ENCODE measurements at places on chromosomes 1 and 21.

DNA sequence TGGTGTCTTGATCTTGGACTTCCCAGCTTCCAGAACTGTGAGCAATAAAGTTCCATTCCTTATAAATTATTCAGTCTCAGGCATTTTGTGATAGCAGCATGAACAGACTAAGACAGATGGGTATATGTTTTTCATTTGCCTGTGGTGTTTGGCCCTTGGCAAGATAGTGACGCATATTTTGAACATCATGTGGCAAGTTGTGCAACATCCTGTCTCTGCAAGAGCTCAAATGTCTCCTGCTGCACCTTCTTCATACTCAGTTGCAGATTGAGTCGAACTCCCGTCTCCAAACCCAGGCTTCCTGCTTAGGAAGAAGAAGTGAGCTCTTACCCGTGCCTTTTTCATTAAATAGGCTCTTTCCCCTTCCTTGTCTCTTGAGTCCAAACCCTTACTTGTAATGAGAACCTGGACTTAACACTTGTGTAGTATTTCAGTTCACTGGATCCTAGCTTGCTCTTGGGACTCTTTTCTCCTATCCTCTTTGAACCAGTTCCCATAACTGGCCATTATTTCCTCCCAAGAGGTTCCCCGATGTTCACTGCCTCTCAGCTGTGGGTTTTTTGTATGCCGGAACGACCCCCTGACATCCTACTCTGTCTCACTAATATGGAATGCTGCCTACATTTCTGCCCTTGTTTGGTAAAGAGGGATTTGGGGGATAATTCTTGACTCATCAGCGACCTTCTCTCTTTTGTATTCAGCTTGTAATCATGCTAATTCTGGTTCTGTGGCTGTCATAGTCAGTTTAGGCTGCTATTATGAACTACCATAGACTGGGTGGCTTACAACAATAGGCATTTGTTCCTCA is 125.0 kb upstream of the KCNK2 start:
- DNase-seq = no peak

- no peak for DNase-seq
Observed at GRCh38 chr1:71028981-71029380, 18.6 kb downstream of the PTGER3 start.

- DNase-seq = no peak
Observed at GRCh38 chr21:44429894-44430293, 25.4 kb upstream of the LRRC3 start.

- no peak for DNase-seq
Observed at GRCh38 chr1:100448366-100448765, 89.6 kb upstream of the GPR88 start.

GRCh38 chr1:167185974-167186657 is 34.6 kb upstream of the POU2F1 start:
- DNase-seq = no peak

DNA sequence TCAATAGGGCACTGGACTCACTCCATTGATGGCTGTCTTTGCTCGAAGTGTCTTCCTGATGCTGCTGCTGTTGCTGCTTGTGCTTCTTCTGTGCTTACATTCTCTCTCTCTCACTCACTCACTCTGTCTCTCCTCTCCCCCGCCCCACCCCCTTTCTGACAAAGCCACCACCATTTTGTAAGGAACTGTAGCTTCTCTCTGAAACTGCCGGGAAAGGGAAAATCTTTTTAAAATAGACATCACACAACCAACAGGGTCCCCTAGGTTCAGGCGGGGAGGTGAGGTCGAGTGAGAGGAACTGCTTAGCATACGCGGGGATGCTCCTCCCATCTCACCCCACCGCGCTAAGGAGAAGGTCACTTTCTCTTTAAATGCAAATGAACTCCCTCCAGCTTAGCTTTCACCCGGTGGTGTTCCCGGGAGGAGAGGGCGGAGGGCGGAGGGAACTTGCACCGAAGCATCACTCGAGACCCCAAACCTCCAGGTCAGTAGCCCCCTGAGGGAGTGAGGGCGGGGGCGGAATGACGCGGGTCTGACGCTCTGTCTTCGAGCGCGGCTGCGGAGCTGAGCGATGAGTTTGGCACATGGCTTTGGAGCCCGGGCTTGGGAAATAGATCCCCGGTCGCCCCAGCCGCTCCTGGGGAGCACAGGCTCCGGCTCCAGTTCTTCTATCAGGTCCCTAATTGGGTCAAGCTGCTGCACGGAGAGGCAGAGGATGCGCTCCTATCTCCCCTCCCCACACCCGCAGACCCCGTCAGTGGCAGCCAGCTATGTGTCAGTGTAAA is at the start of gene CCDC28B:
Gene CCDC28B, plus strand, starts transcription at position 370 of the 785 bp plus-strand sequence. CDS start 1,341 bp downstream, outside the sequence.
- peak; percentile 34 for DNase-seq

- DNase-seq = no peak
Observed at GRCh38 chr21:34122047-34122446, 48.7 kb downstream of the MRPS6 start.

DNA sequence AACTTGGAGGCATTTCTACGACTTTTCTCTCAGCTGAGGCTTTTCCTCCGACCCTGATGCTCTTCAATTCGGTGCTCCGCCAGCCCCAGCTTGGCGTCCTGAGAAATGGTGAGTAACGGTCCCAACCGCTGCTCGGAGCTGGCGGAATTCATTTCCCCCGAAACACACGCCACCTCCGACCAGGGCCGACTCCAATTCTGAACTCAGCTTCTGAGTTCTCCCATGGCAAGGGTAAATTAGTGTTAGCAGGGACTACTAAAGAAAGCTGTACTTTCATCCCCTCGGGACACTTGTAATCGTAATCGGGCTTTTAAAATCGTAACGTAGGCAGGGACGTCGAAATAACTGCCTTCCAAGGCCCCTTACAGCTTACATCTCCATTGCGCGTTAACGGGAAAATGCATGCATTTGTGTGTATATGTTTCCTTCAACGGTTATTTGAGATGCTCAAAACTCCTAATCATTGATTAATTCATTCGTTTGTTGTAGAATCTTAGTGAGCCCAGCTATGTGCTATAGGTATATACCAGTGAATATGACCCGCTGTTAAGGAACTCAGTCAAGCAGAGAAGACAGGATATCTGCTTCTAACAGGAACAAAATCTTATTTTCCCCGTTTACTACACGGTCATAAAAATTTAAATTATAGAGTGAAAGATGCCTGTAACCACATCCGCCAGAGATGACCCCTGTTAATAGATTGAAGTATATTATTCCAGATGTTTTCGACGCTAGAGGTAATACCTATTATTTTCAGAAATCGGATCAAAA is 472 bp downstream of the DTL start:
- DNase-seq = no peak

DNA sequence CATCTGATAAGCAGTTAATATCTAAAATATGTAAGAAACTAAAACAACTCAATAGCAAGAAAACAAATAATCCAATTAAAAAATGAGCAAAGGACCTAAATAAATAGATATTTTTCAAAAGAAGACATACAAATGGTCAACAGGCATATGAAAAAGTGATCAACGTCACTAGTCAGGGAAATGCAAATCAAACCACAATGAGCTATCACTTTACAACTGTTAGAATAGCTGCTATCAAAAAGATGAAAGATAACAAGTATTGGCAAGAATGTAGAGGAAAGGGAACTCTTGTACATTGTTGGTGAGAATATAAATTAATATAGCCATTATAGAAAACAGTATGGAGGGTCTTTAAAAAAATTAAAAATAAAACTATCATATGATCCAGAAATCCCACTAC is 40.7 kb upstream of the NEK7 start:
- no peak for DNase-seq

DNA sequence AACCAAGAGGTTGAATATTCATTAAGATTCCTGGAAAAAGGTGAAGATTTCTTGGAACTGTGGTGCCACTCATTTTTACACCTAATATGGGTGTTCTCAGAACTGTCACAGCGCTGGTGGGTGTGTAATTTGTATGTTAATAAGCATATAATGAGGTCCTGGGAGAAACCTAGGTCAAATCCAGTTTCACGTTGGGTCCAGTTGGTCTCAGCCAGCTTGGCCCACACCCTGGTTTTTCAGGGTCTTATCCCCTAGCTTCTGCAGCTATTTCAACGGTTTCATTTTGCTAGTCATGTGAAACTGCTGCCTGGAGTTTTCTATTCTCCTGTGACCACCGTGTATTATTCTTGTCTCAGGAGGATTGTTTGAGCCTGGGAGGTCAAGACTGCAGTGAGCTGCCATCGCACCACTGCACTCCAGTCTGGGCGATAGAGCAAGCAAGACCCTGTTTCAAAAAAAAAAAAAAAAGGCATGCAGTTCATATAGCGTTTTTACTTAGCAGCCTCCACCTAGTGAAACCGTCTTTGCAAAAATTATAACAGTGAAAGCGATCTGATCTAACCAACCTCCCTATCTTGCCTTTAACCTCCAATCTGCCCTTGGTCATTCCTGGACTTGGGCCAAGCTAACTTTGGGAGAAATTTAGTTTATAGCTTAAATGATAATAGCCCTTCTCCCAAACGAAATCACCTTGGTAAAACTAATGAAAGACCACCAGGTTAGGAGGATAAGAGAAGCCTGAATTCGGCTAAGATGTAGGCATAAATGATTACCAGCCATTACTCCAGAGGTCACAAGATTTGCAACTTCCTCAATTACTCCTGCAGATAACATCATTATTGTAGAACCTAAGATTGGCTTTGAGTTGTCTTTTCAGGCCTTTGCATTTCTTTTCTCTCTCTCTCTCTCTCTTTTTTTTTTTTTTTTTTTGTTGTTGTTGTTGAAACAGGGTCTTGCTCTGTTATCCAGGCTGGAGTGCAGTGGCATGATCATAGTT is 44.0 kb downstream of the PTAFR start:
- DNase-seq = no peak

- no peak for DNase-seq
Observed at GRCh38 chr1:180217006-180217405, 13.1 kb upstream of the LHX4 start.

GRCh38 chr1:158793604-158794003 is 12.6 kb upstream of the OR6N2 start:
- DNase-seq = no peak

- DNase-seq = no peak
Observed at GRCh38 chr1:245301162-245301580, 146.4 kb downstream of the KIF26B start.

GRCh38 chr1:84763912-84764680 is 73.8 kb upstream of the SSX2IP start:
- DNase-seq = no peak

- DNase-seq = no peak
Observed at GRCh38 chr1:52366517-52366827, 467 bp upstream of the CC2D1B start.

DNA sequence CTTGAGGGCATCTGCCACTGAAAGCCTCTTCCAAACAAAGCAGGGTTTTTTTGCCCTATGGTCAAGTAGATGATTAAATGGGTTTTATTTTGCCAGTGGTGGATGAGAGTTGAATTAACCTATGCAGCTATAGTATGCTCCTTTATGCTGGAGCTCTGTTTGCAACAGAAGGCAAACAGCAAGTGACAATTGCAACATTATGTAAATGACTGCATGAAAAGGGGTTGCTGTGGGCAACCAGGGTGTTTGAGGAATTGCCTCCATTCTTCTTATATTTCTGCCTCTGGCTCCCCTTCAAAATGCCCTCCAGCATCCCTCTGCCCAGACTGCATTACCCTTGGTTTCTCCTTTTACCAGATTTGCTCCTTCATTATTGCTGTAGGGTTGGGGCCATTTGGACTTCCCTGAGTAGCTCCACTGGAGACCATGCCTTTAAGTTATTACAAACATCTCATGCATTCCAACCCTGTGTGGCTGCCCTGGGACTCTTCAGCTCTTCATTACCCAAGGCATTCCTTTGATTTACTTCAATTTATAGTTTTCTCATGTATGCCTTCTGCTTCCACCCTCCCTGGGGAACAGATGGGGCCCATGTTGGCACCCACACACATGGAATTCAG is 398.4 kb downstream of the PRDM2 start:
- no peak for DNase-seq

DNA sequence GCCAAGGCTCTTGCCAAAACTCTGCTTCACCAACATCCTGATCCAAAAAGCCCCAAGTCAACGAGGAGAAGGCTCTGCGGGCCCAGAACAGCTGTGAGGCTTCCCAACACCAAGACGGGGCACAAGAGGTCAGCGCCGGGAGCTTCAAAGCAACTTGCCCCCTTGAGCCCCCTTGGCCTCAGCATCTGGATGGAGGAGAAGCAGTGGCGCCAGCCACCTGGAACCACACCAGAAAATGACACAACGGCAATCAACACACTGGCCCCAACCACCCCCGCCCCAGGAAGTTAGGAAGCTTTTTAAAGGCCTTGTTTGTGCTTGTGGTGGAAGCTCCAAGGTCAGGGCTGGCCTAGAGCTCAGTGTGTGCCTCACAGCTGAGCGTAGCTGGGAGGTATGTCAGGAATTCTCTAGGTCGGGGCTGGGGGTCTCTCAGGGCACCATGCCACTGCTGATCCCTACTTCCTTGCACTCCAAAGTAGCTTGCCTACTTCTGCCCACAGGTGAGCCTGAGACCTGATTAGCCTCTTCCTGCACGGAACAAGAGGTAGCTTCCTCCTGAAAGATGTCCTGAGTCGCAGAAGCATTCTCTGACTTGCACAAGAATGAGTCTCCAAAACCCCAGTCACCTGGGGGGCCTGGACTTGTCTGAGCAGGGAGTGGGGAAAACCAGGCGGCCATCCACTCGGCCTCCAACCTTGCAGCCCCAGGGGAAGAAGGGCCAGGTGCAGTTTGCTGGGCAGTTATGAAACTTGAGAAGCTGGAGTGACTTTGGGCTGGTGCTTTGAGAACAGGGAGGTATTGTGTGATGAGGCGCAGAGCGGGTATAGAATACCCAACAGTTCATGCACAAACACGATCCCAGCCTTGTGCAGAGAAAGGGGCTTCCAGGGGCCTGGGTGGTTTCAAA is 9.7 kb upstream of the SRP9 start:
- no peak for DNase-seq

Measured in activated T-cell treated with anti-CD3 and anti-CD28 coated beads for 4 hours (primary cell).